H4 (cell line): ENCODE measurements at places on chromosomes 2 and 18.

DNA sequence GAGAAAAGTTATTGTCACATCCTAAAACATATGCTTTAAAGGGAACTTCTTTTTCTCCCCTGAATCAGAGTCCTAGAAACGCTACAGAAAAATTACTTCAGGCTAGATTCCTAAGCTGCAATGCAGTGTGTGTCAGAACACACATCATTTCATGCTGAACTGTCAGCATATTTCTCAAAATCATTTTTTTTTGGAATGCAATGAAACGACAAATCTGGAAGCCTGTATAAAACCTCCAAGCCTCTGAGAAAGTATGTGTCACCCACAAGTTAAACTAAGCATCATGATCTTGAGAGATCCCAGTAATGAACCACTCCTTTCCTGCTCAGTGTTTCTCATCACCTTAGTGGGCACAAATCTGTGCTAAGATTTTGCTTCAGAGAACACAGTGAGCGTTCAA, 276.2 kb downstream of the ZNF521 start:
- DNase-seq = no peak

DNA sequence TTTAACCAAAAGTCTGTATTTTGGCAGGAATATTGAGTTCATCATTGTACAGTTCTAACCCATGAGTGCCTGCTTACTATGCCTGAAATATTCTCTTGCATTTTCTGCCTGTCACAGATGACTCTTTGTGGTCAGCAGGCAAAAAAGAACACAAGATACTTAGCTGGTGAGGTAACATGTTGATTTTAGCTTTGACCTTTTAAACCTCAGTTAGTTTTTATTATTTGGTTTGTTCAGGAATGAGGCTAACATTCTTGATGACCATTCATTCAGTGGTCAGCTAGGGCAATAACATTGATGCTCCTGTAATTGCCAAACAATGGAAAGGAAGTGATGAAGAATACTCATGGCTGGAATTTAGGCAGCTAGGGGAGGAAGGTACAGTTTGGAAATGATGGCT, 491.2 kb downstream of the PIK3C3 start:
- DNase-seq = peak; percentile 8

- DNase-seq = no peak
Measured at GRCh38 chr18:4813708-4814107, 358.6 kb upstream of the DLGAP1 start.

- no peak for DNase-seq
Measured at GRCh38 chr2:209441541-209441940, 17.7 kb downstream of the MAP2 start.

GRCh38 chr2:75320898-75321598, 121.7 kb upstream of the TACR1 start:
- no peak for DNase-seq

- no peak for DNase-seq
Measured at GRCh38 chr2:170743530-170744239, 26.5 kb upstream of the ERICH2 start.

- peak; percentile 67 for DNase-seq
Measured at GRCh38 chr2:112749755-112750559, 14.5 kb downstream of the CKAP2L start.

DNA sequence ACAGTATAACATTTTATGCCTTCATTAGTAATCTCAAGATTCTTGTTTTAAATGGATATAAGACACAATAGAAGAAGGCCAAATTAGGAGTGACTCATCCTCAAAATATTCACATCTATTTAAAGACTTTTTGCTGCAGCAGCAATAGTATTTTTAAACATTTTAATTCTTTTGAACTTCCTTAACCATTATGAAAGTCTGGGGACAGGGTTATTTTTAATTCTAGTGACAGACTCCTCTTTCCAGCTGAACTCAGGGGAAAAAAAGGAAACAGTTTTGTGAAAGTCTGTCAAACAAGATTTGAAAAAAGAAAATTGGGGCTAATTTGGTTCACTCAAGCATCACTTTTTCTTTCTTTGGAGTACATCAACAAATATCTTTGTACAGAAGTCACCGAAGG, 541.8 kb downstream of the NUP35 start:
- no peak for DNase-seq

DNA sequence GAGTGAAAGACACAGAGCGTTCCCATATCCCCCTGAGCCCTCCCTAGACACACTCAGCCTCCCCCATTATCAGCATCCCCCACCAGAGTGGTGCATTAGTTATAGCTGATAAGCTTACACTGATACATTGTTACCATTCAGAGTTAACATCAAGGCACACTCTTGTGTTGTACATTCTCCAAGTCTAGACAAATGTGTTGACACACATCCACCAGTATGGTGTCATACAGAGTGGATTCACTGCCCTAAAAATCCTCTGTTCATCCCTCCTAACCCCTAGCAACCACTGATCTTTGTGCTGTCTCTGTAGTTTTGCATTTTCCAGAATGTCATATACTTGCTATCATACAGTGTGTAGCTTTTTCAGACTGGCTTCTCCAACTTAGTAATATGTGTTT, 78.0 kb upstream of the RPL31 start:
- no peak for DNase-seq

DNA sequence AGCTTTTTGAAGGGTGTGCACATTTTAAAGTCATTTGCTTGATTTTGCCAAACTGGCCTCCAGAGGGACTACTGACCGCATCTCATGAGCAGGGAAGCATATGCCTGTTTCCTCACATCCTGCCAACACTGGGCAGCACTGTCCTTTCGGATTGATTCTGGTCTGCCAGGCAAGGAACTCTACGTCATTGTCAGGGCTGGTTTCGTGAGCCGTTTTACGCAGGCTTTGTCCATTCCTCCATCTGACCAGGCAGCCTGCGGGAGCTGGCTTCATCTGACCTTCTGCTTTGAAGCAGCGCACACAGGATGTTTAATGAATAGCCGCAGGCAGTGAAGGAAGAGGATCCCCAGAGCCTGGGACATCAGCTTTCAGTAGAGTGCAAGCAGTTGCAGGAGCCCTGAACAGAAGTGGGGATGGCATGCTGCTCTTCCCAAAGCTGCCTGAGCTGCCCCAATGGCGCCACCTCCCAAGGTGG, 46.3 kb upstream of the SEMA4C start:
- no peak for DNase-seq

GRCh38 chr18:40752316-40752715, 1202.7 kb upstream of the PIK3C3 start:
- DNase-seq = no peak

- DNase-seq = no peak
Measured at GRCh38 chr2:152513681-152514080, 178.7 kb downstream of the FMNL2 start.

- peak; percentile 24 for DNase-seq
Measured at GRCh38 chr2:223560749-223561435, 41.3 kb downstream of the SCG2 start.

GRCh38 chr2:200406379-200406778, 99.9 kb downstream of the SPATS2L start:
- DNase-seq = peak; percentile 41

GRCh38 chr18:6219116-6219717, 195.5 kb downstream of the L3MBTL4 start:
- DNase-seq = peak; percentile 48

- no peak for DNase-seq
Measured at GRCh38 chr2:205732314-205732713, 50.0 kb downstream of the NRP2 start.

- no peak for DNase-seq
Measured at GRCh38 chr2:74142340-74142739, 5.4 kb downstream of the BOLA3 start.

DNA sequence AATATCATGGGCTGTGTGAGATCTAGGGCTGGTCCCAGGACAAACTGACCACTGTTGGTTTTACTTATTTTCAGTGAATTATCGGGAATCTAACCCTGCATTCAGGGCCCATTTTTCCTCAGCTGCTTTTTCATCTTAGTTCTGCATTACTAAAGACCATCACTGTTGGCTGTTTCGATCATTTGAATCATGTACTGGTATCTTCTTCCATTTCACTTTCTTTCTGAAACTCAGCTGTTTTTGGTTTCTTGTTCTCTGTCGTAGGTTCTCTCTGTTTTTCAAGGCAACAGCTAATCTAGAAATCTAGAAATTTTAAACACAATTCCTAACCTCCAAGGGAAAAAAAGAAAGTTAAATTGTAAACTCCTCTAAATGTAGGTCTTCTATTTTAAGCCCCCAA, 159.9 kb upstream of the SESTD1 start:
- no peak for DNase-seq

DNA sequence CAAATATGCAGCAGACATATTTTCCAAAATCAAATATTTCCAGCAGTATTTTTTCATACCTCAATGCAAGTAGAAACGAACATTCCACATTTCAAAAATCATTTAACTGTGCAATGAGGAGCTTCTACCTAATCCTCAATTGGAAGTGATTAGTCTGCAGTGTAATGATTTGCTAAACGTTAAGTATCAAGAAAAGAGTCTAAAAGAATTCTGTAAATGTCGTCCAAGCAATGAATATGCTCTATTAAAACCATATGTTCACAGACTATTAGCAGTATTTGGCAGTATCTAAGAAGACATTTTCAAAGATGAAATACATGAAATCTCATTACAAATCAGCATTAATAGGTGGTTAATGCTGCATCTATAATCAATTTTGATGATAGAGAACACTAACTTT, 15.9 kb downstream of the DYM start:
- DNase-seq = no peak

- no peak for DNase-seq
Measured at GRCh38 chr2:37622450-37623100, 48.9 kb downstream of the CDC42EP3 start.

DNA sequence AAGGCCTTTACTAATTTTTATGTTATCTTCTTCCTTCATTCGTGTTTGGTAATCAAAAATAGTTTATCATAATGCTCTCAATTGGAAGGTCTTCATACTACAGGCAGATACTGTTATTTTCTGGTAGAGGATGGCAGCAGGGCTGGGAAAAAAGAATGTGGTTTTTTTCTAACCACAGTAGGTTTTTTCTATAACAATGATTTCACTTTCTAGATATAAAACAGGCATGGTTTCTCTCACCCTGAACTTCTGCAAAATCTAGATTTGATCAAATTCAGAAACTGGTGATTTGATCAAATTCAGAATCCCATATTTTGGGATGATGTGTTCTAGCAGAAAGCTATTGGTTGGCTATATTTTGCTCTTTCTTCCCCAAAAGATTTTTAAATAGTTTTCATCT, 27.6 kb downstream of the BCL11A start:
- no peak for DNase-seq

- no peak for DNase-seq
Measured at GRCh38 chr2:28905533-28905932, 11.1 kb downstream of the WDR43 start.

- DNase-seq = no peak
Measured at GRCh38 chr18:67290421-67290820, 226.1 kb downstream of the DSEL start.

DNA sequence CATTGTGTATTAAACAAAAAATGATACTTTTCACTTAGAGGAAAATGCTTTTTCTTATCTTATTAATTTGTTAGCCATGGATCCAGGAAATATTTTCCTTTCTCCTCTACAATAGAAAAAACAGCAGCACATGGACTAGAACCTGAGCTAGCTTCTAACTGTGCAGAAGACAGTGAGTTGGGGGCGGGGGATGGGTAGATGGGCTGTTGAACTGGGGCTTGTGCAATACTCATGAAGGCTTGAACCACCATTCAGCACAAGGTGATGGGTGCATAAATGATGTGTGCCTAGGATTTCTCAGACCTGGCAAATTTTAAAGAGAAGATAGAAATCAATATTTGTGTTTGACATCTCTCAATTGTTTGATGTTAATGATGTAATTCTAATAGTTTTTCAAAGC, 42.0 kb downstream of the COL5A2 start:
- DNase-seq = no peak

GRCh38 chr2:189150033-189150432, 29.5 kb downstream of the COL5A2 start:
- DNase-seq = peak; percentile 73
